ENCODE measurements at places on chromosomes 11 and 22.

DNA sequence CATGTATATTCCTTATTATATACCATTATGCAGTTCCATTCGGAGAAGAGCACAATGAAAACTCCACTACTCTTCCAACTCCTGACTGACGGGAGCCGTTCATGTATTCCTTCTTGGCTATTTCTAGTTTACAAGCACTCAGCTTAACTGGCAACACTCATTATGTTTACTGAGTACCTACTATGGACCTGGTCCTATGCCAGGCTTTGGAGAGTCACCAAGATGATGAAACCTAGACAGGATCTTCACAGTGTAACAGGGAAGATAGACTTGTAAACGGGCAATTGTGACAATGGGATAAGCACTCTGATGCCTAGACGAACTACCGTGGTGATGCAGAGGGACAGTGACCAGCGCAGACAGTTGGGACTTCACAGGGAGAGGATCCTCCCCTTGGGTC is 22.3 kb upstream of the ST3GAL4 start:
- DNase-seq: no peak

DNA sequence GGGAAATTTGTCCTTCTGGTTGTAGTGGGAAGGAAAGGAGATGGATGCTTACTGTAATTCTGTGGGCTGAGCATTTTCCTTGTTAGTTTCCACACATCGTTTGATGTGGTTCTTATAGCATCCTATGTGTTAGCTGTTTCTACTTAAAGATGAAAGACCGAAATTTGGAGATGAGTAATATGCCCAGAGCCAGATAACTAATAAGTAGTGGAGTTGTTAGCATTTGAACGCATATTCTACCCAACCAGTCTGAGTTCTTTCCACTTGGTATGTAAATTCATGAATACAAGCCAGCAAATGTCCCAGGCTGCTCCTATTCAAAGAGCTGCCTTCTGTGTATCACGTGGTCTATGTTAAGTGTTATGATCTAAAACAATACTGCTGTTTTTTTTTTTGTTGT is 14.6 kb downstream of the SPECC1L start:
- no peak for DNase-seq

DNA sequence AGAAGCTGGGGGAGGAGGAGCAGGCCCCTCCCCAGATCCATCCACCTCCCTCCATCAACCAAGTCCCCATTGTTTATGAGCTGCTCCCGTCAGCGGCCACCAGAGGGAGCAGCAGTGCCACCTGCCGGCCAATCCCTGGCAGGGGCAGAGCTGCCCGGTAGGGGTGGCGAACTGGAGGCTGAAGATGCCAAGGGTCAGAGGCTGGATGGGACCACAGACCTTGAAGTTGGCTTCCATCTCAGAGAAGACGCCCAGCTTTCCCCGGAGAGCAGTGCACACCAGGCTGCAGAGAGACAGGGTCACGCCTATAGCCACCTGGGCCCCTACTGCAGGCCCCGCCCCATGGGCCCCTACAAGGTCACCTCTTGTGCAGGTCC is 3.6 kb downstream of the FIBP start:
- peak; percentile 82 for DNase-seq

- no peak for DNase-seq
These were observed 6.5 kb upstream of the CSTPP1 start for GRCh38 chr11:46930089-46930488.

DNA sequence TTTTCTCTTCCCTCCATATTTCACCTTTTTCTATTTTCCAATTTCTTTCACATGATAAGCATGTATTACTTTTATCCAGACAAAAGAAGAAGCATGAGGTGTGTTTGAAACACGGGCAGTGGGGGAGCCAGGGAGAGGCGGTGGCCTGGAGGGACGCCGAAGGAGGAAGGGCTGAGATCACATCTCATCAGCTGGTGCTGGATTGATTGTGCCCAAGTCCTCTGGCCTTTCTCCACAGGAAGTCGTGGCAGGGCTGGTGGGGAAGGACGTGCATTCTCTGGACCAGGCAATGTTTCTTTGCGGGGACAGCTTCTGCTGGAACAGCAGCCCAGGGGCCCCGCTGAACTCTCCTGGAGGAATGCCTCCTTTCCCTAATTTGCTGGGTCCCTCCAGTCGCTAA is 82.9 kb downstream of the MIAT start:
- no peak for DNase-seq

DNA sequence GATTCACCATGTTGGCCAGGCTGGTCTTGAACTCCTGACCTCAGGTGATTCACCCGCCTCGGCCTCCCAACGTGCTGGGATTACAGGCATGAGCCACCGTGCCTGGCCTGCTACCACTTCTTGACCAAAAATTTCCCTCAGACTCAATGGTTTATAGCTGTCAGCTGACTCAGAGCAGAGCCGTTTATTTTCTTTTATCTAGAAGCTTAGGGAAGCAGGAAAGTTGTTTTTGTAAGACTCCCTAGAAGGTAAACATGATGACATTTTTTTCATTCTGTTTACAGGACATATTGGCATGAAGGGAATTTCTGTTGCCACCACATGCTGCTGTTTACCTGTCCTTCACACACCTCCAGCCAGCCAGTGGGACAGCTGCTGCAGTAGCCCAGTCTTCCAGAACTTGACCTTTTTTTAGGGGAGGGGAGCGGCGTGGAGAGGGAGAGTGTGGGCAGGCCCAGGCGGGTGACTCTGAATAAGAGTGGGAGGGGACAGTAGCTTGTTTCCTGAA is 56.1 kb upstream of the PTPRJ start:
- DNase-seq: no peak

GRCh38 chr11:35365395-35365794 is 54.0 kb downstream of the SLC1A2 start:
- DNase-seq: no peak

GRCh38 chr11:64564947-64565889 is 25.8 kb upstream of the SLC22A12 start:
- DNase-seq: no peak

DNA sequence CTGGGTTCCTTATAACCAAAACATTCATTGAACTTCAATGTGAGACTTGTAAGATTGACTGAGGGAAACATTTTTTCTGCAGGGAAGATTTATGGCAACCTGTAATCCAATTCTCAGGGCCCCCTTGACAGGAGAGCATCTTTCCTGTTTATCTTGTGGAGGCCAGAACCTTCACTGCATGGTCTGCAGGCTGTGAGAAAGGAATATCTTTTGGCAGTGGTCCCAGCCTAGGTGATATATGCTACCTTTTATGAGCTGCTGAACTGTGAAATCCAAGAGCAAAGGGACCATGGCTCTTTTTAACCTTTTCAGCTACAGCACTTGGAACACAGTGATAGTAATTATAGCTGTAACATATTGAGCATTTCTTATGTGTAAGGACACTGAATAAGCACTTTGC is 590.2 kb upstream of the B3GAT1 start:
- no peak for DNase-seq

DNA sequence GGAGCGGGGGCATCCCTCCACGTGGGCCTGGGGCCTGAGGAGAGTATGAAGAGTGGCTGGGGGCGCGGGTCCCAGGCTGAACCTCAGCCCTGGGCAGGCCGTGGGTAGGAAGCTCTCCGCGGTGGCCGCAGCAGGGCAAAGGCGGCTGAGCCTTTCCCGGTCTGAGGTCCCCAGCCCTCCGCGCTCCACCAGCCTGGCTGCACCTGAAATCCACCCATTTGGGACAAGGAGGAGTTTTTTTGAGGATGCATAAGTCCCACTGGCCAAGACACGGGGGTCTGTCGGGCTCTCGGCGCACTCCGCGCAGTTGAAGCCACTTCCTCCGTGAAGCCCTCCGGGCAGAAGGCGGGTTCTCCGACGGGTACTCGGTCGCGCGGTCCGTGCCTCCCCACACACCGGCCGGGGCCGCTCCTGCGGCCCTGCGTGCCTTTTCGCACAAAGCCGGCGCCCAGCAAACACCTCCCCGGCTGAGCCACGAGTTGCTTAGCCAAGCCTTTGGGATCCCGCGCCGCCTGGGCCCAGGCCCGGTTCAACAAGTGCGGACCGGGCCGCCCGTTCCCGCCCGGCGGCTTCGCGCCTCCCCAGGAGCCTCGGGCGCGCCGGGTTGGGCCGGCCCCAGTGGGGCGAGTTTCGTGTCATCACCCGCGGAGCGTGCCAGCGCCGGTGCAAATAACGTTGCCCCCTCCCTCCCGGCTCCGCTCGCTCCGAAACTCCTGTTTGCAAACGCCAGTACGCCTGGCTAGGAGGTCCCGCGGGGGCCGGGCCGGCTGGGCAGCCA is 666 bp upstream of the OVOL1 start:
- no peak for DNase-seq

DNA sequence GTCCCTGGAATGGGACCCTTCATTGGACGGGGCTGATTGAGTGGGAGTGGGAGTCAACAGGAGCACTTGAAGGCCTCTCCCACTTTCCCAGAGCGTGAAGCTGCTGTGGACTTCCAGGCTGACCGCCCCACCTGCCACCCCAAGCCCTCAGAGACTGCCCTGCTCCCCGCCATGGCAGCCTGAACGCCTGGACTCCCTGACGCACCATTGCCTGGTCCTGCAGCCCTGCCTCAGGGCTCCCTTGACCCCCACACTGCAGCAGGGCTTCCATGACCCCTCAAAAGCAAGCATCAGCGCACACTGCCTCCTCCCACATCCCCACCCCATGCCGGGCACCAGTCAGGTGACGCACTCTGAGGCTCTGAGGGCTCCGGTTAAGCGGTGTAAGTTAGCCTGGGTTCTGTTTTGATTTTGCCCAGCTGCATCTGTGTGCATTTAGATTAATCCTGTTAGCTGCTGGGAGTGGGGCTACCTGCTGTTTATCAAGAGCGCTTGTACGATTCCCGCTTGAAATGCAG is 39.4 kb downstream of the TRIM29 start:
- DNase-seq: no peak

- DNase-seq: no peak
These were observed 5.7 kb downstream of the LRP4 start for GRCh38 chr11:46912526-46913150.

DNA sequence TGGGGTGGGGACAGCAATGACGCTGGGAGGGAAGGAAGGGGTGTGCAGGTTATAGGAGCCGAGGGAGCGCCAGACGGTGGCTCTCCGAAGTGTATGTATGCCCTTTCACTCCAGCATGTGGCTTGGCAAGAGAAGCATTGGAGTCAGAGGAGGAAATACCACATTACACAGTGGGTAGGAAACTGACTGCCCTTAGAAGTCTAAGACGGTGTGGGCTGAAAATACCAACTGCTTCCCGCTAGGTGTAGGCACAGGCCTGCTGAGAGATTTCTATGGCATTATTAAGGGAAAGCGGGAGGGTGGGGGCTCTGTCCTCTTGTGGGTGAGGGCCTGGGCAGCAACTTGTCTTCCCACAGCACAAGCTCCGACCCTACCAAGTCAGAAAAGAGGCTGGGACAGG is 44.7 kb downstream of the CACNG2 start:
- DNase-seq: no peak

GRCh38 chr11:30513087-30513486 is 73.1 kb downstream of the MPPED2 start:
- DNase-seq: no peak

DNA sequence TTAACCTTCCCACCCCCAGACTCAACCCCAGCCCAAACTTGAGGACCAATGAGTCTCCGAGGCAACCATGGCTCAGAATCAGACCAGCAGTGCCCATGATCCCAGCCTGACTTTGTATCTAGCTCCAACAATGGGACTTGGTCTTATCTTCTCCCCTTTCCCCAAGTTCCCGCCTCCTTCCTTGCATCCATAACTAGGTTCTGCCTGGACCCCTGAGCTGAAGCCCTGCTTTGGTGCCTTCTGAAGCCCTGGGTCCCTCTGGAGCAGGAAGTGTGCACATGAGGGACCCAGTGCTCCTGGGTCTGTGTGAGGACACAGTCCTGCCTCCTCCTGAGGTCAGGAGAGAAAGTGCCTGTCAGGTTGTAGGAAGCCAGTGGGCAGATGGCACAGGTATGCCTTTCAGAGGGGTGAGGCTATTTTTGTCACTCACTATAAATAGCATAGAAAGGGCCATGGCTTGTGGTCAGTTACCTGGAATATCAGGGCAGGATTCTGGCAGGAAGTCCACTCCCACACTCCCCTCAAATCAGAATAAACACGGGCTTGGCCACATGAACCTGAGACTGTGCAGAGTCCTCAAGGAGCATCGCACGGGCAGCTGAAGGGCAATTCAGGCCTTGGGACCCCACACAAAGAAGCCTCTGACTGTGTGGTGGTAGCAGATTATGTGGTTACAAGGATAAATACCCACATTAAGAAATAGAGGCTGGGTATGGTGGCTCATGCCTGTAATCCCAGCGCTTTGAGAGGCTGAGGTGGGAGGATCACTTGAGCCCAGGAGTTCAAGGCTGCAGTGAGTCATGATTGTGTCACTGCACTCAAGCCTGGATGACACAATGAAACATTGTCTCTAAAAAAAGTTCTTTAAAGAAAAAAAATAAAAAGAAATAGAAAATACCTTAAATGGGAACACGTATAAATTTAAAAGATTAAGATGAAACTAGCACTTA is 27.4 kb downstream of the RCN1 start:
- DNase-seq: no peak

DNA sequence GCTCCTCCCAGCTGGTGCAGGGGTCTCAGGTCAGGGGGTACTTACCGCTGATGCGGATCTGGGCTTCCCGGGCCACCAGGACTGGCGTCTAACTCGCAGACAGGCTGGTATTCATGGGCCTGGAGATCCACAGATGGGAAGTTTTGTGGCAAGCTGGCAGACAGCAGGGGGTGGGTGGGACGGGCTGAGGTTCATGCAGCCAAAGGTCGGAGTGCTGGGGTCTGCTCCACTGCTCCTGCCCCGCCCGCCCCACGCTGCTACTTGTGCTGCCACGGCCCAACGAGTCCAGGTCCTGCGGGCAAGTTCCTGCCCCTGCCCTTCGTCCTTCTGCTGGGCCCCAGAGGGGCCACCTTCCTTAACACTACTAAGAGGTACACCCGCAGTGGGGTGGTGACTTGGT is 3.1 kb downstream of the ACY3 start:
- no peak for DNase-seq

GRCh38 chr11:6433998-6434660 is 6.7 kb downstream of the HPX start:
- no peak for DNase-seq

DNA sequence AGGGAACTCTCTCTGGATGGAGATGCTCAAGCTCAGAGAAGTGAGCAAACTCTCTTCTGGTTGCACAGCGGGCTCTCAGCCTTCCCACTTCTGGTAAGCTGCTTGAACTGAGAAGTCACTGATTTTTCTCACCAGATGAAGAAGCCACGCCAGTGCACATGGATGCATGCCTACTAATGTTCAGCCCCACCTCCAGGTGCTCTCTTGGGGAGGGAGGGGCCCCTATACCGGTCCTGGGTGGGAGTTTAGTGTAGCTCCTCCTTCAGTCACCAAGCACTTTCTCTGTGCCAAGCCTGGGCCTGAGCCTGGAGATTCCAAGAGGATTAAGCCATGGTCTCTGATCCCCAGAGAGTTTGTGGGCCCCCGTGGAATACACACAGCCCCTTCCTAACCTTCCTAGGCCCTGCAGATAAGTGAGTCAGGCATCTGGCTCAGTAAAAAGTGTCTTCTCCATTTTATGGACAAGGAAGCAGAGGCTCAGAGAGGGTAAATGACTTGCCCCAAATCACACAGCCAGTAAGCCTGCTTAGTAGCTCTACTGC is 142.2 kb downstream of the ST3GAL4 start:
- DNase-seq: no peak

DNA sequence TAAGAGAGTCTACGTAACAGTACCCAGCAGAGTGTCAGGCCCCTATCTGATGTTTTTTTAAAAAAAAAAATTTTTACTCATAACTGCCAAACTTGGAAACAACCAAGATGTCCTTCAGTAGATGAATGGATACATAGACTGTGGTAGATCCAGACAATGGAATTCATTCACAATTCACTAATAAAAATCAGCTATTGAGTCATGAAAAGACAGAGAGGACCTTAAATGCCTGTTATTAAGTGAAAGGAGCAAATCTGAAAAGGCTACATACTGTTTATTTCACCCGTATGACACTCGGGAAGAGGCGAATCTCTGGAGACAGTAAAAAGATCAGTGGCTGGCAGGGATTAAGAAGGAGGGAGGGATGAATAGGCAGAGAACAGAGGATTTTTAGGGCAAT is 541.4 kb upstream of the TENM4 start:
- no peak for DNase-seq

Data from hematopoietic multipotent progenitor cell treated with erythropoietin and hydrocortisone succinate and interleukin-3 and kit ligand, for 15 days (in vitro differentiated cells).